CD4-positive, alpha-beta T cell treated with Interferon alpha-2 for 1 hour (primary cell): ENCODE measurements at places on chromosomes 7 and 10.

GRCh38 chr7:135189961-135190360 lies 19.5 kb upstream of the CYREN start:
- no peak for DNase-seq

DNA sequence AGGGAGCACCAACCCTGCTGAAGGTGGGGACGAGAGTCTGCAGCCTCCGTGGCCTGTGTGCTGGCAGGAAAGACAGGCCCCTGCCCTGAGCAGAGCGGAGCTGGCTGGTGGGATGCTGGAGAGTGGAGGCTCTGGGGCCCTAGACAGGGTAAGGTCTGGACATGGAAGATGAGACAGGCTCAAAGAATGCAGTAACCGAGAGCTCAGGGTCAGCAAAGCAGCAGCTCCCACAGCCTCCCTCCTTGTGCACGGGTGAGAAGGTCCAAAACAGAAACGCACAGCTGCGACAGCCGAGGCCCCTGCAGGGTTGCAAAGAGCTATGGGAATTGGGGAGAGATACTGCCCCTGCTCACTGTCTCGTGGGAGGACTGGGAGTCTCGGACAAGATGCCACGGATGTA lies 80.5 kb downstream of the TNS3 start:
- DNase-seq: no peak

- peak; percentile 54 for DNase-seq
Measured at GRCh38 chr10:102729029-102730026, 14.4 kb upstream of the WBP1L start.

DNA sequence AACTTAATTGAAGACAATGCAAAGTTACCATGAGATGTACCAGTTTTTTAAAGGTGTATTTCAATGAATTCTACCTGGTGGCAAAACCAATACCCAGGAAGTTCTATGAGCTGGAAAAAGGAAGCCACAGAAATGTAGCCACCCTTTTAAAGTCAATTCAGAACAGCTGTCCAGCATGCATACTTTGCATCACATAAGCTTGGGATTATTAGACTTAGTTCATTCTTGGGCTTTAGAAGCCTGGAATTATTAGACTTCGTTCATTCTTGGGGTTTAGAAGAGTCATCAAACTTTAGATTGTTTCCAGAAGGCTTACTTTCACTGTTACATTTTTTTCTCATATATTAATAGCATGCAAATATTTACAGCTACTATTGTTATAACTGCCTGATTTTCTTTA lies 20.9 kb downstream of the SLC25A13 start:
- DNase-seq: no peak

DNA sequence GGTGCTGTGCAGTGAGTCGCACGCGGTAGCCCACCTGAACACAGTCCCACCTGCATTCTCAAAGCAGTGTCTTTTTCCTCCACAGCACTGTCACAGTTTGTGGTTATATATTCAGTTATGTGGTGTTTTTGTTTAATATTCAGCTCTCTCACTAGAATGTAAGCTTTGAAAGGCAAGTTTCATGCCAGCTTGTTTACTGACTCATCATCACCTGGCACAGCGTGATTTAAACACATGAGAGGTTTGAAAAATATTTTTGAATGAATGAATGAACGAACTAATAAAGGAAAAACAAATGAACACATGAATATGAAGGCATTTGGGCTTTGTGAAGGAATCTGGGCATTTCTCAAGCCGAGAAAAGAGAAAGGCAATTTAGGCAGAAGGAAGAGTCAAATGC lies 51.9 kb upstream of the TM9SF3 start:
- no peak for DNase-seq

- DNase-seq: no peak
Measured at GRCh38 chr7:47803846-47804245, 144.4 kb downstream of the PKD1L1 start.

GRCh38 chr7:43646603-43647338 lies 63.9 kb downstream of the STK17A start:
- no peak for DNase-seq

GRCh38 chr10:3528823-3529403 lies 256.1 kb downstream of the KLF6 start:
- no peak for DNase-seq

DNA sequence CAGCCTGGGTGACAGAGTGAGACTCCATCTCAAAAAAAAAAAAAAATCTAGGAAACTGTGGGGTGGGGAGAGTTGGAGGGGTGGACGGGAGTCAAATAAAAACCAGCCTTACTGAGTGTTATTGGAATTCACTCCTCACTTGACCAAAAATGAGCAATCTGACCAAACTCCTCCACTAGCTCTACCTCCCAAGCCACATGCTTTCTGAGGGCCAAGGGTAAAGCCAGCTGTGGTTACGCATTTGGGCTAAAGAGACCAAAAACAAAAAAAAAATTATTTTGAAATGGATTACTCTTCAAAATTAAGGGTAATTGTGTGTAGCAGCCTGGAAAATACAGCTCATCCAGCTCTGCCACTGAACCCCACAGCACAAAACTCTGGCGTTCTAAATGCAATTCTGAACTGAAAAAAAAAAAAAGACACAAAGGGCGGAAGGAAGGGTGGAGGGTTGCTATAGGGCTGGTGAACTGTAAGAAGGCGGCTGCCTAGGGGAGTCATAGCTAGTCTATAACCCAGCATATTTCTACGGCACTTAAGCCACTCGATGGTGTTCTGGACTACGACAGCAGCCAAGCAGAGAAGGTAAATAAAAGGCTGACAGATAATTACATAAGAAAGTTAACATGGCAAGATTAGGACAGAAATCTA lies 7.8 kb downstream of the ELMO1 start:
- peak; percentile 13 for DNase-seq

GRCh38 chr10:12589791-12590190 lies 240.4 kb downstream of the CAMK1D start:
- DNase-seq: no peak

DNA sequence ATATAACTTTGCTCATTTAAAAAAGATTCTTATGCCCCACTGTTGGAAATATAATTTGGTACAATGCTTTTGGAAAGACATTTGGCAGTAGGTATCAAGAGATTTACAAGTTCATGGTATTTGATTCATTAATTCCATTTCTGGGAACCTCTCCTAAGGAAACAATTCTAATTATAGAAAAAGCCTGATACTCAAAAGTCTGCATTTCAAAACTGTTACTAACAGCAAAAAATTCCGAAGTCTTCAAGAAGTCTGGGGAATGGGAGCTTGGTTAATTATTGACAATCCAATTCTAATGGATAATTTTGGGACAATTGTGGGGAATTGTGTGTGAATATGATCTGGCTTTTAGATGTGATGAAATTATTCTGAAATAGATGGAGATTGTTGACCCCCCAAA lies 59.6 kb downstream of the HDAC9 start:
- DNase-seq: no peak

- no peak for DNase-seq
Measured at GRCh38 chr10:111072232-111072631, 4.6 kb upstream of the ADRA2A start.

DNA sequence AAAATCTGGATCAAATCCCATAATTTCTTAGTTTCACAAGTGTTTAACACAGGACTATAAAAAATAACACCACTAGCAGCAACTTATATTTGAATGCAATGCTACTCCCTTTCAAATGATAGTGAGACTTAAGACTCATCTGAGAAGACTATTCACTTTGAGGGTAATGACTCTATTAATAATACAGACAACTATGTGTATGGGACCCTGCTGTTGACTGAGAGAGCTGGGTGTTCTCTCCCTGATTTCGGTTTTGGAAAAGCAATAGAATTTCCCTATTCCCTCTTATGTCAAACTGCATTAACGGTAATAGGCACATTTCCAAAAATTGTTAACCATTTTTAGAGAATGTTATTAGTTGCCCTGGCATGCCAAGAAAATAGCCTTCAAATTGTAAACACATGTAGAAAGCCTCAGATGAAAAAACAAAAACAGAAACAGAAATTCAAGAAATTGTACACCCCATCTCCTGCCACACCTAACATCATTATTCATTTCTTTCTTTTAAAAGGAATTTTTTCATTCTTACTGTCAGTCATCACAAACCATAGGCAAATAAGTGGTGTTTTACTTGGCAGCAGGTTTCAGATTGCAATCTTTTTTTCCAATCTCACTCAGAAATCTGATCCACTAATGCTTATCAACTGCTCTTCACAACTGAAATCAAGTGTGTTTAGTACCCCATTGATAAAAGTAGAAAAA lies 153.7 kb downstream of the TFPI2 start:
- no peak for DNase-seq

DNA sequence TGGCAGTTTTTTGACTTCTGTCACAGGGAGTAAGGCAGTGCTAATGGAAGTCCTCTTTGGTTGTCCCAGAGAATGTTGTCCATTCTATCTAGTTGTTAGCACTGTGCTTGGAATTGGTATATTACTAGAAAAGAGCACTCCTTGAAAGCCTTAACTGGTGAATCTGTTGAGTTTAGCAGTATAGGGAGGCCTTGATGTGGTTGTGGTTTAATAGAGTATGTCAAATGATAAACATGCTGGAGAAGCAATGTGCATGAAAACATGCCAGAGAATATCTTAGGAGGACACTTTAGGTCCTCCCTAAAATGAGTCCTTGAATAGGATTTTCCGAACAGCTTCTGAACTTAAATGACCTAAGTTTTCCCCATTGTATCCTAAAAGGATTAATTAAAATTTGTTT lies 98.6 kb downstream of the BTRC start:
- DNase-seq: no peak

DNA sequence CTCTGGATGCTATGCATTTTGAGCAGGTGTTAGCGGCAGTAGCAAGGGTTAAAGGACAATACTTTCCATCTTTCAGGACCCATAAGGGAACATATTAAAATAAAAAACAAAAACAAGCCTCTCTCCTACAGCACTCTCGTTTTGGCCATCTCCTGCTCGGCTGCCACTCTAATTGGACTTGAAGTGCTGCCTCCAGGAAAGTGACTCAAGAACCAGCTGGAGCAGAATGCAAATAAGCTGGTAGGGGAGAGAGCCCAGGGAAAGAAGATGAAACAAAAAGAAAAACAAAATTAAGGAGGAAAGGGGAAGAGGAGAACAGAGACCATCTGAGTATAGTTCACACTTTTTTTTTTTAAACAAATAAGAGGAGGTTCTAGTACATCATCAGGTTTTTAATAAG lies 65.6 kb downstream of the HBP1 start:
- DNase-seq: no peak
